ENCODE measurements at places on chromosomes 13 and 19.

- DNase-seq, result peak; percentile 18
These were observed 7.1 kb upstream of the PNMA8A start for GRCh38 chr19:46478356-46478986.

DNA sequence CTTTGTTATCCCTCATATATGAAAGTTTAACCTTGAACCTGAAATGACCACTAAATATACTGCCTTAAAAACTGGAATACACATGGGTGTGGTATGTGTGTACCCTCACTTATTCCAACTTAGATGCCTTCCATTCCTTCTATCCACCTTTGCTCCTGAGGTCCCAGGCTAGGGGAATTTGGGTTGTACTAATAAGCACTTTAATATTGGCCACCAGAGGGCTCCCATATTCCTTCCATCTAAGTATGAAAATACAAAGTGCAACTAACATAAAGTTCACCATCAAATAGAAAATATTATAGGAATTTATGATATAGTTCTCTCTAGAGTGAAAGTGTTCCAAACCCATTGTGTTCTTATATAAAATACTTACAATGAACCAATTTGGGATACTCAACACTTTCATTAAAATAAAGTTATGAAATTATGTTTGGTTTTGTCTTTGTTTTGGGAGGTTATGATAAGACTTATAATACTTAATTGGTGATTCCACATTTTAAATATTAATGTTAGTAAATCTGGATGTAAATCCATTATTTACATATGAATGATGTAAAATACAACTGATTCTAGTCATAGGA is 62.3 kb downstream of the ITGBL1 start:
- DNase-seq, result peak; percentile 19

DNA sequence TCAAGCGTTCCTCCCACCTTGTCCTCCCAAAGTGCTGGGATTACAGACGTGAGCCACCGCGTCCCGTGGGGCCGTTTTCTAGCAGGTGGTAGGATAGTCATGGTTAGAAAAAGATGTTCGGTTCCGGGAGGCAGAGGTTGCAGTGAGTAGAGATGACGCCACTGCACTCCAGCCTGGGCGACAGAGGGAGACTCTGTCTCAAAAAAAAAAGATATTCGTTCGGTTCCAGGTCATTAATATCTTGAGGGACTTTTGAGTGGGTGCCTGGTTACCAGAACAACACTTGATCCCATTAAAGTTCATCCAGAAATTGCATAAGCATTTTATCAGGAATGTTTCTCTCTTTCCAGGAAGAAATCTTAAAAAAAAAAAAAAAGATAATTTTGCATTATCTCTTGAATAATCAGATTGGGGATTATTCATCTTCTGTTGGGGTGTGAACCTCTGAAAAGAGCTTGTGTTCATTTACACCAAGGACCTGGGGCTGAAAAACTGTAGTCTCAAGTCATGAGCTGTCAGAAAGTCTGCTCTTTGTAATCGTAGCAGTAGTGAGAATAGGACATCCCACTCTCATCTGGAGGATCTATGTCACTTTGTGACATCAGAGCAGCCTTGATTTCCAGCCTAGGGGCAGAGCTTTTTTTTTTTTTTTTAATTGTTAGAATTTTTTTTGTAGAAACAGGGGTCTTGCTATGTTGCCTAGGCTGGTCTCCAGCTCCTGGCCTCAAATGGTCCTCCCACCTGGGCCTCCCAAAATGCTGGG is 1.0 kb upstream of the ETHE1 start:
- DNase-seq, result peak; percentile 70

DNA sequence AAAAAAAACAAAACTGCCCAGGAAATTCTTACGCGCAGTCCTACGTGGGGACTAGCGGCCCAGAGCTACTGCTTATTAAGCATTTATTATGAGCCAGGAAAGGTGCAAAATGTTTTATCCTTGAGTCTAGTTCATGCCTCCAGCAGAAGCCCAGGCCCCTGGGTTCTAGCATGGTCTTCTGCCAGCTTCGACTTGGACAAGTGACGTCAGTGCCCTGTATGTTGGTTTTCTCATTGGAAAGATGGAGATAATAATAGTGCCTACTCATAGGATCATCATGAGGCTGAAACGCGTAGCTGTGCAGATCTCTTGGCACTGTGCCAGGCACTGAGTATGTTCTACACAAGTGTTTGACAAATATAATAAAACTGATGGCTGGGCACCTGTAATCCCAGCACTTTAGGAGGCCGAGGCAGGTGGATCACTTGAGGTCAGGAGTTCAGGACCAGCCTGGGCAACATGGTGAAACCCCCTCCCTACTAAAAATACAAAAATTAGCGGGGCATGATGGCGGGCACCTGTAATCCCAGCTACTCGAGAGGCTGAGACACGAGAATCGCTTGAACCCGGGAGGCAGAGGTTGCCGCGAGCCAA is 12.4 kb upstream of the SULT2B1 start:
- peak; percentile 97 for DNase-seq

GRCh38 chr19:50007170-50007569 is 18.0 kb downstream of the VRK3 start:
- no peak for DNase-seq

GRCh38 chr13:60392131-60392530 is 4.9 kb upstream of the TDRD3 start:
- no peak for DNase-seq

DNA sequence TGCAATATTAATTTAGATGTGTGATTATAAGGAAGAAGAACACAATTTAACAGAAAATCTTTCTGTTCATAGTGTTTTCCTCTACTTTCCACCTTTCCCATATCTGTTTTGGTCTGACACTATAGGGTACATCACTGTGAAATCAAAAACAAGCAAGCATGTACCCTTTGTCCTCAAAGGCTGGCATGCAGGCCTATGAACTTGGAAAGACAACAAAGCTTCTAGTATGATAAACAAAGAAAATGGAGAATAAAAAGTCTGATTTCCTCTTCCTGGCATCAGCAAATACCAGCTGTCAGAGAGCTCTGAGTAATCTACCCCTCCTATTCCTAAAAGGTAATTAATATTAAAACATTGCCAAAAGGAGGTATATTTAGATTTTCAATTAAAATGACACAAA is 5.6 kb upstream of the NEK3 start:
- no peak for DNase-seq

DNA sequence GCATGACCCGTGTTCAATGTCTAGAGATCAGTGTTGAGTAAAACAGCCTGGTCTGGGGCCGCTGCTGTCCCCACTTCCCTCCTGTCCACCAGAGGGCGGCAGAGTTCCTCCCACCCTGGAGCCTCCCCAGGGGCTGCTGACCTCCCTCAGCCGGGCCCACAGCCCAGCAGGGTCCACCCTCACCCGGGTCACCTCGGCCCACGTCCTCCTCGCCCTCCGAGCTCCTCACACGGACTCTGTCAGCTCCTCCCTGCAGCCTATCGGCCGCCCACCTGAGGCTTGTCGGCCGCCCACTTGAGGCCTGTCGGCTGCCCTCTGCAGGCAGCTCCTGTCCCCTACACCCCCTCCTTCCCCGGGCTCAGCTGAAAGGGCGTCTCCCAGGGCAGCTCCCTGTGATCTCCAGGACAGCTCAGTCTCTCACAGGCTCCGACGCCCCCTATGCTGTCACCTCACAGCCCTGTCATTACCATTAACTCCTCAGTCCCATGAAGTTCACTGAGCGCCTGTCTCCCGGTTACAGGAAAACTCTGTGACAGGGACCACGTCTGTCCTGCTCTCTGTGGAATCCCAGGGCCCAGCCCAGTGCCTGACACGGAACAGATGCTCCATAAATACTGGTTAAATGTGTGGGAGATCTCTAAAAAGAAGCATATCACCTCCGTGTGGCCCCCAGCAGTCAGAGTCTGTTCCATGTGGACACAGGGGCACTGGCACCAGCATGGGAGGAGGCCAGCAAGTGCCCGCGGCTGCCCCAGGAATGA is 1.5 kb upstream of the CEACAM5 start:
- DNase-seq, result peak; percentile 62

DNA sequence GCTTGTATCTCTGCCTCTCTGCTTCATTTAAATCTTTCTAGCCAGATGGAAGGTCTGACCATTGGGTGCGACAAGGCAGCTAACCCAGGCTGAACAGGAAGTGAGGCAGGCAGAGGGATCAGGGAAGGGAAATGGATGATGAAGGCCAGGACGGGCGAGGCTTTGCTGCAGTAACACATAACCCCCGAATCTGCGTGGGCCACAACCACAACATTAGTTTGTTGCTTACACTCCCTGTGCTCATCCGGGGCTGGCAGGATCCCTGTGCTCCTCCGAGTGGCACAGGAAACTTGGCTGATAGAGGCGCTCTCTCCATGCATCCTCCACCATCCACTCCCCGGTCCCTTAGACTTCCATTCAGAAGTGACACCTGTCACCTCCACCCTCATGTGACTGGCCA is 1.1 kb upstream of the FLT3LG start:
- DNase-seq, result no peak

- DNase-seq, result no peak
These were observed 289.9 kb upstream of the PRR20A start for GRCh38 chr13:56850852-56851251.

DNA sequence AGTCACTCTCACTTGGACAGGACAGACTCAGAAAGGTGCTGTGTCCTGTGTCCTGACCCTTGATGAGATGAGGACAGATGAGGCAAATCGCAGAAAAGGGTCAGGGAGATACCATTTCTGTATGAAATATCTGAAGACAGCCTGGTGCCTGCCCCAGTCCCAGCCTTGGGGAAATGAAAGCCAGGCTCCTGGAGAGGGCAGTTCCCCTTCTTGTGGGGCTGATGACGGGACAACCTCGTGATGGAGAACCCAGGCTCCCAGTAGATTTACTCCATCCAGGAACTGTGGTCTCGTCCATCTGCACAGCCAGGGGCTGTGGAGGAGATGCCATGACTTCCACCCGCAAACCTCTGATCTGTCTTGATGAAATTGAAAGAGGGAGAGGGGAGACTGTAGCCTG is 13.8 kb downstream of the LILRB1 start:
- DNase-seq, result no peak

GRCh38 chr19:29045679-29046254 is 167.2 kb downstream of the UQCRFS1 start:
- no peak for DNase-seq

DNA sequence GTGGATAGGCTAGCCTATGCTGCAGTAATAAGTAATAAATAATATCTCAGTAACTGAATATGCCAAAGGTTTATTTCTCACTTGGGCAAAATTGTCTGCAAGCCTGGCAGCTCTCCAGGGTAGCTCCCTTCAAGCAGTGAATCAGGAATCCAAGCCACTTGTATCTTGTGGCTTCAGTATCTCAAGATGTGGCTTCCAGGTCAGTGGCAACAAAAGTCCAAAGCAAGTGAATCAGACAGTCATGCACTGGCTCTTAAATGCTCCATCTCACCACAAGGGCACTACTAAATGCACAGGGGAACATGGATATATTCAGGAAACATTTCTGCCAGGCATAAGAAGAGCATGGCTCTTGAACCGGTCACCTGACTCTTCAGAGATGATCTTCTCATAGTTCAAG is 126.3 kb downstream of the KCTD12 start:
- DNase-seq, result no peak

DNA sequence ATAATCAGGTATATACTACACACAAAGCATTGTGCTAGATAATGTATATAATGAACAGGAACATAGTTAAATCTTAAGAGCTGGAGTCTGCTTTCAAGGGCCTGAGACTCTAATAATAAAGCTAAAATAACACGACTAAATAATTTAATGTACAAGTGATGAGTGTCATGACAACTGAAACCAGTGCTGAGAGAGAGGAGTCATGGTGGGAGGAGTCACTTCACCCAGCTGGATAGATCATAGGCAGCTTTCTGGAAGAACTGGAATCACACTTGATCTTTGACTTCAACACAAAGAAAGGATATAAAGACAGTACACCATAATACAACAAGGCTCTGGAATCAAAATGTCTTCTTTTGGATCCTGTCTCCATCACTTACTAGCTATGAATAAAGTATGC is 7.1 kb downstream of the RBM26 start:
- no peak for DNase-seq

- no peak for DNase-seq
These were observed 758 bp upstream of the CACNG7 start for GRCh38 chr19:53908106-53908934.

DNA sequence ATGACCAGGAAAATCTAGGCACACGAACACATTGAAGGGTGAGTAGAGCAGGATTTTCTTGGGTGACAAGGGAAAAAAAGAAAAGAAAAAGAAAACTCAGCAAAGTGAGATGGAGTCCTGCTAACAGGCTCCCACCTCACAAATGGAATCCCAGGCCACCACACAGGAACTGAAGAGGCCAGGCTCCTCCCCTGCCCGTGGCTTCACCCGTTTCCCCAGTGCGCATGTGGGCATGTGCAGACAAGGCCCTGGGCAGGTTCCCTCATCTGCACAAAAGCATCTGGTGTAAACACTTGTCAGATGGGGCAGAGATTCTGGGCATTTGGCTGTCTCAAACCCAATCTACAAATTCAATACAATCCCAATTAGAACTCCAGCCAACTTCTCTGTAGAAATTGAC is 24.5 kb downstream of the CFAP97D2 start:
- peak; percentile 40 for DNase-seq

DNA sequence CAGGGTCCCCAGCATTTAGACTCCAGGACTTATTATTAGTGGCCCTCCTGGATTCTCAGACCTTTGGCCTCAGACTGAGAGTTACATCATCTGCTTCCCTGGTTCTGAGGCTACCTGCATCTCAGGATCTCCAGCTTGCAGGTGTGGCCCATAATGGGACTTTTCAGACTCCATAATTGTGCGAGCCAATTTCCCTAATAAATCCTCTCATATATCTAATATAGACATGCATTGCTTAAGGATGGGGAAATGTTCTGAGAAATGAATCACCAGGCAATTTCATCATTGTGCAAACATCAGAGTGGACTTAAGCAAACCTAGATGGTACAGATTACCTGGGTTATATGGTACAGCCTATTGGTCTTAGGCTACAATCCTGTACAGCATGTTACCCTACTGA is 116.5 kb upstream of the FBXL3 start:
- DNase-seq, result no peak
